Progenitor cell of endocrine pancreas (in vitro differentiated cells): ENCODE measurements at places on chromosomes 1 and 21.
A peak's percentile ranks its signal among the peaks of the same experiment; 100 is the strongest.

DNA sequence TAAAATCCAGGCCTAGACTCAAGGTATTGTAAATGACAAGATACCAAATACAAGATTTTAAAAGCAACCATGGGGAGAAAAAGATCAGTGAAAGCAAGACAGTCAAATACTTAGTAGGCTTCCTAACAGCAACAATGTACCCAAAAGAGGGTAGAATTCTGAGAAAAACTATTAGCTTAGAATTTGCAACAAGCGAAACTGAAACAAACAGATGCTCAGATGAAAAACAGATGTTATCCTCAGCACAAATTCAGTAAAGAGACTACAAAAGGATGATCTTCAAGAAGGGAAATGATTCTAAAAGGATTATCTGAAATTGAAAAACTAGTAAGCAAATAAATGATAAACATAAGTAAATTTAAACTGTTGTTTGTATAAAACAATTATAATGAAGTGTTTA, 40.0 kb downstream of the PDC start:
- no peak for DNase-seq

DNA sequence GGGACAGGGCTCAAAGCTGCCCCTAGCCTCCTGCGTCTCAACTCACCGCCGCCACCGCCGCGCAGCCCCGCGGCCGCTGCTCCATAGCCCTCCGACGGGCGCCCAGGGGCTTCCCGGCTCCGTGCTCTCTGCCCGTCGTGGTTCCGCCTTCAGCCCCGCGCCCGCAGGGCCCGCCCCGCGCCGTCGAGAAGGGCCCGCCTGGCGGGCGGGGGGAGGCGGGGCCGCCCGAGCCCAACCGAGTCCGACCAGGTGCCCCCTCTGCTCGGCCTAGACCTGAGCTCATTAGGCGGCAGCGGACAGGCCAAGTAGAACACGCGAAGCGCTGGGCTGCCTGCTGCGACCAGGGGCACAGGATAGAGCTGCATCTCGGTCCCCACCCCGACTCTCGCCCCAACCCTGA, at the start of gene TNFRSF25:
TSS of gene TNFRSF25 (minus strand) at position 151 of the 400 bp plus-strand sequence. CDS start at position 85, 66 bp downstream.
- DNase-seq = no peak

- no peak for DNase-seq
Measured at GRCh38 chr1:199688133-199688676, 339.3 kb upstream of the NR5A2 start.

DNA sequence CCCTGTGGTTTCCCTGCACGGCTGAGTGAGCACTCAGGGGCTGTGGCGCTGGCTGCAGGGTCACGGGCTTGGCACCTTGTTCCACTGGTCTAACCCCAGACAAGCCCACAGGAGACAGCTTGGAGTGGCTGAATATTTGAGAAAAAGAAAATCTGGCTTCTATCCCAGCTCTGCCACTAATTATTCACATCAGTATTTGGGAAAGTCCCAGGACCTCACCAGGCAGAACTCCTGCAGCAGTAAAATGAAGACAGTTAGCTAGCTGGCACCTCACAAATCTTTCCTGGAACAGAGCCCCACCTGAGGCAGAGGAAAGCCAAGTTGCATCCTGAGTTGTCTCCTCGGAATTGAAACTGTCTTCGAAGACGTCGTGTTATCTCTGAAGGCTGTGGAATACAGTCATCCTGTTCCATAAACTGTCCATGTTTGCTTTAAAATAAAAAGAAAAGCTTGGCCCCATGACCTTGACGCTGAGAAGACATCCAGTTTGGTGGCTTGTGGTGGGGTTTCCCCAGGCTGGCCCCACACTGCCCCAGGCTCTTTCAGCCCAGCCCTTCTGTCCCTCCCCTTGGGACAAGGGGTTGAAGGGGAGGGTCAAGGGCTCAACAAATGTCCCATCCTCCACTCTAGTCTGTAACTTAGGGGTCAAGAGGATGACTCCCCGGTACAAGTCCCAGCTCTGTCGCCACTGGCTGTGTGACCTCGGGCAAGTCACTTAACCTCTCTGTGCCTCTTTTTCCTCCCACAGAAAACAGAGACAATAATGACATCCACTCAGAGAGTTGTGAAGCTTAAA, 93.8 kb upstream of the TMPRSS2 start:
- DNase-seq = no peak

- no peak for DNase-seq
Measured at GRCh38 chr1:60504206-60504840, 430.8 kb upstream of the C1orf87 start.

GRCh38 chr1:232634096-232634495, 4.2 kb upstream of the SIPA1L2 start:
- DNase-seq = no peak

DNA sequence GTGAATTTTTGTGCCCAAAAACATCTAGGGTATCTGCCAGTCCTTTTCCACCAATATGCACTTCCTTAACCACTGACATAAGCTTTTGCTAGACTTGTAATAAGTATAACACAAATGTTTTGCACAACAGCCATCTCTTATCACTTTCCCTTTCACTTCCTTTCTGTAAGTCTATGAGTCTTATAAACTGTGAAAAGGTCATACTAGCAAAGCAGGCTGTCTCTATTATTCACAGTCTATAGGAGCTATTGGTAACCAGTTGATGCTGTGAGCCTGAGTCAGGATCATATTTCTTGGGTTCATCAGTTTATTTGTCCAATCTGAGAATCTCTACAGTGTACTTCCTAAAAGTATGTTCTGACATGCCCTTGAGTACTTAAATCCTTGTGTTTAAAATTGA, 172.6 kb downstream of the CHRM3 start:
- no peak for DNase-seq

DNA sequence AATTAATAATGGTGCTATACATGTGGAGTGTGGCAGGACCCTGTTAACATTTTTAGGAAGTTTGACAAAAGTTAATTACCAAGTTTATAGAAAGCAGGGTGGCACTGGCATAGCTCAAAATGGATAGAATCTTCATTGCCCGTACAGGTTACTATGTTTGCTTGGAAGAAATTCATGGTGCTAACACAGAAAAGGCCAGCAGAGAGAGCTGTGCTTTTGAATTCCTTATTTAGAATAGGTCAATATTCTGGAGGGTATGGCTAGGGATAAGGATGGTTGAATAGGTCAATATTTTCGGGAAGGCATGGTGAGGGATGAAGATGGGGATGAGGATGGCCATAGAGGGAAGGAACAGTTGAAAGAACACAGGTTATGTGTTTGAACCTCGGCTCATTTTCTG, 345.1 kb downstream of the LMO4 start:
- no peak for DNase-seq

DNA sequence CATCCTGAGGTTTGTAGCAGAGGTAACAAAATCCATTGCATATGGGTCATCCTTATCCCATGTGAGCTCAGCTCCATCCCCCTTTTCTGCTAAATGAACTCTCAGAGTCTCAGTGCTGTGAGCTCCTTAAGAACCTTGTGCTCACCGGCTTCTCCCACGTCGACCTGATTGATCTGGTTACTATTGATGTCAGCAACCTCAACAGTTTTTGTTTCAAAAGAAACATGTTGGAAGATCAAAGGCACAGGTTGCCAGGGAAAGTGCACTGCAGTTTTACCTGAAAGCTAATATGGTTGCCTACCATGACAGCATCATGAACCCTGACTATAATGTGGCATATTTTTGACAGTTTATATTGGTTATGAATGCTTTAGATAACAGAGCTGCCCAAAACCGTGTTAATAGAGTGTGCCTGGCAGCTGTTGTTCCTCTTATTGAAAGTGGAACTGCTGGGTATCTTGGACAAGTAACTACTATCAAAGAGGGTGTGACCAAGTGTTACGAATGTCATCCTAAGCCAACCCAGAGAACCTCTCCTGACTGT, 131.4 kb downstream of the HS2ST1 start:
- no peak for DNase-seq

GRCh38 chr21:34582506-34583150, 32.3 kb downstream of the RCAN1 start:
- DNase-seq = no peak

- no peak for DNase-seq
Measured at GRCh38 chr1:243732637-243733036, 117.4 kb downstream of the AKT3 start.

GRCh38 chr1:67390041-67390887, 39.9 kb downstream of the SERBP1 start:
- no peak for DNase-seq

GRCh38 chr21:38931291-38931690, 125.6 kb downstream of the ETS2 start:
- DNase-seq = no peak

GRCh38 chr1:179323436-179323835, 29.8 kb downstream of the SOAT1 start:
- no peak for DNase-seq

DNA sequence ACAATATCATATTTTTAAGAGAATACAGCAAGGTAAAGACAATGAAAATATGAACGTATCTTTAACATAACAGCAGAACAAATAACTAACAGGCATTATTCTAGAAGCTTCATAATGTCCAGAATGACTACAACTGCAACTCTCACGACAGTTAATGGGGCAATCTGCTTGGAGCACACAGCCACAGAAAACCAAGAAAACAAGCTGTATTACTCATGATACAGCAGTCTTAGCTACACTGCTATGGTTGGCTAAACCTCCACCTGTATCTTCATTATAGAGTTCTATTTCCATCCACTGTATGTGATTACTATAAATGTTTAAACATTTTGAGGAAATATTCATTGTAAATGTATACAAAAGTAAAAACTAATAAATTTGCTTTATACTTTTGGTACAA, 139.9 kb downstream of the DPYD start:
- DNase-seq = no peak

DNA sequence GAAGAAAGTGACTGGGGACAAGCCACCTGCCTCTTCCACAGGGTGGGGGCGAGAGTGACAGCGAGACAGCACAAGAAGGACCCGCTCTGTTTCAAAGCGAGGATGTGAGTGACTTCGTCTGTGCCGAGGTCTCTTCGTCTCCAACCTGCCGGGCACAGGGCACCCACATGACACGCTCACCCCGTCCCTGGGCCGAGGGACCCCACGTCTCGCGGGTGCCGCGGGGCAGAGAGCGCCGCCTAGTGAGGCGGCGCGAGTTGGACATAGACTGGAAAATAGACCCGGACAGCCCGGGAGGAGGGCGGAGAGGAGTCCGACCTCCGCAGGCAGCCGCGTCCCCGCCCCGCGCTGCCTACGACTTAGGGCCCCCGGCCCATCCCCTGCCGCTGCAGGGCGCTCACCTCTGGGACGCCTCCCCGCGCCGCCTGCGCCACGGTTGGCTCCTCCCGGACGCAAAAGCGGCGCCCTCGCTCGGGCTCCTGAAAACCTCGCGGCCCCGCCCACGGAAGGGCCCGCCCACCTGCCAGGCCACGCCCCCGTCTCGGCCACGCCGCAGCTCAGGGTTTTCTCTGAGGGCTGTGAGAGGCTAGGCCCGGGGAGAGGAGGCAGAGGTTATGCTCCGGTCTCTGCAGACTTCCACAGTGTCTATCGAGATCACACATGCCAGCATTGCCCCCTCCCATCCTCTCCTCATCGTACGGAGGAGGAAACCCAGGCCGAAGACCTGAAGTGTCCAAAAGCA, at the start of gene TLR5:
TSS of gene TLR5 (minus strand) at position 454 of the 742 bp plus-strand sequence. CDS start 30,217 bp downstream, outside the sequence.
- peak; percentile 74 for DNase-seq

DNA sequence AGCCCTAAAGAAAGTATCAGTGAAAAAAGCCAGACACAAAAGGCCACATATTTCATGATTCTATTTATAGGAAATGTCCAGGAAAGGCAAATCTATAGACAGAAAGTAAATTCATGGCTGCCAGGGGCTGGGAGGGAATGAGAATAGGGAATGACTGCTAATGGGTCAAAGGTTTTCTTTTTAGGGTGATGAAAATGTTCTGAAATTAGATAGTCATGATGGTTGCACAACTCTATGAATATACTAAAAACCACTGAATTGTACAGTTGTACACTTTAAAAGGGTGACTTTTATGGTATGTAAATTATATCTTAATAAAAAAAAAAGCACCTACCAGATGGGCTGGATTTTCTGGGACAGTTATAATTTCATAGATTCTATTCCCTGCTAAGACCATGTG, 114.8 kb downstream of the CNIH3 start:
- no peak for DNase-seq

DNA sequence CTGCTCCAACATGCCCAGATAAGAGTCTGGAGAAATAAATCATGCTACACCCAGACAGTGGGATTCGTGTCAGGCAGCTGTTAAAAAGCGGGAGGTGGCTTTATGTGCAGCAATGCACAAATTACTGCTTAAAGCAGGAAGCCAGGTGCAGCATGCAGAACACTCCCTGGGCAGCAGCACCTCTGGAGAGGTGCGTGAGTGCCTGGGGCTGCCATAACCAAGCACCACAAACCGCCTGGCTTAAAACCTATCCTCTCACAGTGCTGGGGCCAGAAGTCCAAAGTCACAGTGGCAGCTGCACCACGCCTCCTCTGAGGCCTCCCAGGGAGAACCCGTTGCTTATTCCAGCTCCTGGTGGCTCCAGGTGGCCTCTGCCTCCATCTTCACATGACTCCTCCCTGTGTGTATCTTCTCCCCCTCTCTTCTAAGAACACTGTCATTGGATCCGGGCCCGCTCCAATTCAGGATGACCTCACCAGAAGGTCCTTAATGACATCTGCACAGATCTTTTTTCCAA, 115.6 kb downstream of the SIK1 start:
- no peak for DNase-seq

GRCh38 chr1:217585577-217585976, 45.3 kb downstream of the GPATCH2 start:
- no peak for DNase-seq

GRCh38 chr1:5872886-5873285, 119.3 kb downstream of the NPHP4 start:
- no peak for DNase-seq

DNA sequence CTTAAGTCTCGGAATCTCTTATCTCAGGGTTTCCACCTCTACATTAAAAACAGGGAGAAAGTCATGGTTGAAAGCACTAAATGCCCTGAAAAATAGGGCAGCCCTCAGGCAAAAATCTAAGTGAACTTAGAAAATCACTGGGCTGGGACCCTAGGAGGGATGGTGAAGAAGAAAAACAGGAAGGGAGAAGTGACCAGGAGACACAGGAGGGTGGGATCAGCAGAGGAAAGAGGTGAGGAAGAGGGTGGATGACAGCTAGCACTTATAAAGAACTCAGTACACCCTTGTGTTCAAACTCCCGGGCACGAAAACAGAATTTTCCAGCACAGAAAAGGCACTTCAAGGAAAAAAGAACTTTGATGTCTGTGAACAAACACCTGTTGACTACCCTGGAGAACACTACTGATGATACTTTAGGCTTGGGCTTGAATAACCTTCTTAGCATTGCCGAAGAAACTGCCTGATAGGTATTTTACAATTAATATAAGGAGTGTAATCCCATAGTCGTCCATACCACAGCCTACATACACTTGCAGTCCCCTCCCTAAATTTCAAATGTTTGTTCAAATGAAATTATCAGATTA, 2.0 kb downstream of the CHML start:
- no peak for DNase-seq

- DNase-seq = no peak
Measured at GRCh38 chr1:234755449-234755863, 145.5 kb upstream of the IRF2BP2 start.

DNA sequence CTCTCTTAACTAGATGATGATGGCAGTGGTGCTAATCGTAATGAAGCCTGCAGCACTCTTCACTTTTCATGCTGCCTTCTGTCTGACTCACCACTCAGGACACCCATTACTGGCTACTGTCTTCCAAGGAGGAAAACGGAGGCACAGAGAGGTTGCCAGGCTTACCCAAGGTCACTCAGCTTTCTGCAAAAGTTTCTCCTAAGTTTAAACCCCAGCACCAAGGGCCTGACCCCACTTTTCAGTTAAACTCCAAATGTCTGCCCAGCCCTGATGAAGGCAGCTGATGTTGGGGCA, 78.1 kb upstream of the RUNX3 start:
- no peak for DNase-seq
